ENCODE measurements at places on chromosomes 3 and 15.

- no peak for DNase-seq
Measured at GRCh38 chr15:27466758-27467157, 495.8 kb downstream of the GABRG3 start.

GRCh38 chr15:33860754-33861153 is 107.5 kb upstream of the CHRM5 start:
- peak; percentile 68 for DNase-seq

GRCh38 chr3:41126472-41126871 is 72.8 kb upstream of the CTNNB1 start:
- DNase-seq = no peak

DNA sequence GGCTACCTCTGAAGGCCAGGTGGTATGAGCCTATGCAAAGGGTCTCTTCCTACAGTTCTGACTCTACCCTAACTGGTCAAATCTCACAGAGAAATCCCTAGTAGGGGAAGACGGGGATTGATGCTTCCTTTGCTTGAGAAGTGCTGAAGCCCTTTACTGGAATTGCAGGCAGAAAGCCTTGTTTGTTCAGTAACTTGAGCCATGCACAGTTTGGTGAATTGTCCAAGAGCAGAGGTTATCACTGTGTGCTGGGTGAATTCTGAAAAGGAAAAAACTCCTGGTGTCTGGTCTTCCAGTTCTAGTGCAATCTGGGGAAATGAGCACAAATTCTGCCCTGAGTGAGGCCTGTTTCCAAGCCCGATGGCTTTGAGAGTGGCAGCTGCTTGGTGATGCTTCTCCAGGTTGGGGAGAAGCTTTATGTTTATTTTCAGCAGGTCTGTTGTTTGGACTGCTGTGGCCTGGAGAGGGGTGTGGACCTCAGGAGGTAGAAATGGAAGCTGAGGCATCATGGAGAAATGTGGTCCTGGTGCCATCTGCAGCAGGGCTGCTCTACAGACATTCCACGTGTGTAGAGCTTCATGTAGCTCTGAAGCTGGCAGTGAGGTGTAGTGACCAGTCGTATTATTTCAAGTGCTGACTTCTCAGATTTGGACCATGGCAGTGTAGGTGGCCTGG is 60.9 kb downstream of the ARNT2 start:
- DNase-seq = no peak

DNA sequence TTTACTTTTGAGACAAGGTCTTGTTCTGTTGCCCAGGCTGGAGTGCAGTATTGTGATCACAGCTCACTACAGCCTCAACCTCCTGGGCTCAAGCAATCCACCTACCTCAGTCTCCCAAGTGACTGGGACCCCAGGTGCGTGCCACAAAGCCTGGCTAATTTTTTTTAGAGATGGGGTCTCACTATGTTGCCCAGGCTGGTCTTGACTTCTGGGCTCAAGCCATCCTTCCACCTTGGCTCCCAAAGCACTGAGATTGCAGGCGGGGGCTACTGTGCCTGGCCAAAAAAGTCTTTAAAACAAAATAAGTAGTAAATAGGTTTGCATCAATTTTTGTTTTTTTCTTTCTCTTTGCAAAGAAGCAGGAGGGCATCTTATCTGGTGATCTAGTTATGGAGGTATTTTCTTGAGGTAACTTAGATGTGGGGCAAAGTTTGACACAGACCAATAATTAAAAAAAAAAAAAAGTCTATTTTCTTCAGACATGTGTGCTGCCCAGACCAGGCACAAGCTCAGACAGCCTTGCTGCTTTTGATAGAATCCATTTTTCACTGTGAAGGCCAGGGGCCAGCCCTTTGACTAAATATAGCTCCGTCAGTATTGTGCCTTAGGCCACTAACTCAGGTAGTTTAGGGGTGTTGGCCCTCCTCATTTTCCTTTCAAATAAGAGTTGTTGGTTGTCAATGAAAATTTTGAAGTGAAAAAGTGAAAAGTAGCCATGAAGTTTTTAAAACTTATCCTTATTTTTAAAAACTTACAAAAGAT is 2.5 kb downstream of the ARL6IP5 start:
- DNase-seq = no peak

Measured in fibroblast of skin of abdomen (primary cell).